ENCODE measurements at places on chromosomes 6 and 20.
A peak's percentile ranks its signal among the peaks of the same experiment; 100 is the strongest.

GRCh38 chr20:45461225-45461624 lies 8.3 kb upstream of the WFDC2 start:
- no peak for DNase-seq

DNA sequence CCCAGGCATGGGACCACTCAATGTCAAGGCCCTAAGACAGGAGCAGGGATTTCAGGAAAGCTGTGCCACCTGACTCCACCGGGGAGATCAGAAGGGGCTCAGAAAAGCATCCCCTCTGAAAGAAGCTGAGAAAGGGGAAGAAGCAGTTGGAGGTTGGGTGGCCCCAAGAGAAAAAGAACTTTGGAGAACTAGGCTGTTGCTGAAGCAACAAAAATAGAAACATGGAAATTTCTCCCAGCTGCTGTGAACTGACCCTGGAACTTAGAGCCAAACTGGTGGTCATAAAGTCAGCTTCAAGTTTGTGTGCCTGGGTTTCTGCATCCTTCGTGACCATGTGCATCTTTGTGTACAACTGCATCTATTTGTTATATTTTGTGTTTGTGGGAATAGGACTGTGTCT lies 534.5 kb downstream of the MAFB start:
- DNase-seq = no peak

GRCh38 chr6:126017668-126018067 lies 31.3 kb downstream of the TRMT11 start:
- DNase-seq = no peak

DNA sequence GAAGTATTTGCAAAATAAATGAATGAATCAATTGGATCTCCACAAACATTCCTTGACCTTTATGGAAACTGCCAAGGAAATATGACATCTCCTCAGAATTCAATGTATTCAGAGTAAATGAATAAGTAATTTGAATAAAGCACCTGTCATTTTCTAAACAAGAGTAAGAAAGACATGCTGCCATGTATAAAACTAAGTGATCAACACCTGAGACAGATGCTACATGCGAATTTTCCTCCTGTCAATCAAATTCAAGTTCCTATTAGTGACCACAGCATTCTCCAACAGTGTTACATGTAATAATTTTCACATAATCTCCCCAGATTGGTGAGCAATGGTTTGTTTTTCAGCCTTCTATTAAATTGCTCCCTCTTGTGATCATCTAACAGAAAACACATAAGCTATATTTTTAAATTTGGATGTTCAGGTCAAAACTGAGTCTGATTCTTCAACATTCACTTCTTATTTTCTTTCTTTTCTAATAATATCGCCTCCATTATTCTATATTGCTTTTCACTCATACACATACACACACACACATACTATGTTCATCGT lies 163.2 kb upstream of the RNF217 start:
- DNase-seq = no peak

DNA sequence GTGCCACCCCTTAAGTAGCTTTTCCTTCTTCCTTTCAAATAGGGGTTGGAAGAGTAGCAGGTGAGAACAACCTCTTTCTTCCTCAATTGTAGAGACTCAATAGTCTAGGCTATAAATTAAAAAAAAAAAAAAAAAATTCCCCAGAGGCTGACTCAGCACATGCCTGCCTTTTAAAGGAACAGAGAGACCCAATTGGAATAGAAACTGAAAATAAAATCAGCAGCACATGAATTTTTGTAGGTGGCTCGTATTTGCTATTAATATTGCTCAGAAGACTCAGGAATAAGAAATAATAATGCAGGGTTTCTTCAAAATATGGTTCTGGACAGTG lies 19.3 kb downstream of the TOP1 start:
- no peak for DNase-seq

- no peak for DNase-seq
Measured at GRCh38 chr6:148342350-148343046, at the start of gene SASH1. SASH1 (plus strand) TSS chr6:148342838; CDS start chr6:148343068, 230 bp downstream.

GRCh38 chr20:45436732-45437485 lies 21.0 kb downstream of the PIGT start:
- DNase-seq = peak; percentile 83

GRCh38 chr6:111922454-111923297 lies 49.4 kb upstream of the FYN start:
- DNase-seq = no peak

DNA sequence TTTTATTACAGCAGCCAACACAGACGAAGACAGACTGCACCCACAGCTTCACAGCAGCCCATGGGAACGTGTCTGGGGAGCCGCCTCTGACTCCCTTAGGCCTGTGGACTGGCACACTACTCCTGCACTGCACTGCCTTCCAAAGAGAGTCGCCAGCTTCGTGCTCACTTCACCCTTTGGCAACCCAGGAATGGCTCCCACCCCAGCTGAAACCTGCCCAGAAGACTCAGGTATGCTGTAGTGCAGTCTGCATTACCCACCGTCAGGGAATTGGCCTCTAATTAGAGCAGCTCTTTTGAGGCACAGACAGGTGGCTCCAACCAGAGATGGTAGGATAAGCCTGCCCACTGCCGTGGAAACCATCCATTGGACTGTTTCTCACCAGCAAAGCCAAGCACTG lies 39.9 kb upstream of the FRMD1 start:
- no peak for DNase-seq

DNA sequence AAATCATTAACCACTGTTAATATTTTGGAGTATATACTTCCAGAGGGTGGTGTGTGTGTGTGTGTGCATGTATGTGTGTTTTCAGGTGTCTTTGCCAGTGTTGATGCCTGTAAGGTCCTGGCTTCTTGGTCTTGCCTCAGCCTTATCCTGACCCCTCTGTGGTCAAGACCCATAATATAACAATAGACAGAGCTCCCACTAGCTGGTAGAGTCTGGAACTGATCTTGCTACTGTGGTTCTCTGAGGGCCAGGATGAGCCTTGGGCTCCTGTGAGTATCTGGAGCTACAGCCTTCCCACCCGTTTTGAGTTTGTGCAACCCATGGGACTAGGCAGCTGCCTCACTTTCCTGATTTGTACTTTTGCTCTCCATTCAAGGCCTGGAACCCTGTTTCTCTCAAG lies 191.0 kb downstream of the IBTK start:
- no peak for DNase-seq

- no peak for DNase-seq
Measured at GRCh38 chr20:9400171-9401025, 114.0 kb upstream of the LAMP5 start.

DNA sequence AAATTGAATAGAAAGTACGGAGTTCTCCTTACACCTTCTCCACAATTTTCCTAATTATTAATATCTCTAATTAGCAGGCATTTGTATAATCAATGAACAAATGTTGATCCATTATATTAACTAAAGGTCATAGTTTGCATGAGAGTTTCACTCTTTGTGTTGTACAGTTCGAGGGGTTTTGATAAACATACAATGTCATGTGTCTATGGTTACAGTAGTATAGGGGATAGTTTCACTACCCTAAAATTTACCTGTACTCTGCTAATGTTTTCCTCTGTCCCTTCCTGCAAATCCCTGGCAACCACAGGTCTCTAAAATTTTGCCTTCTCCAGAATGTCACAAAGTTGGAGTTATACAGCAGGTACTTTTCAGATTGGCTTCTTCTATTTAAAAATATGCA lies 1199.8 kb upstream of the GJE1 start:
- DNase-seq = no peak

- DNase-seq = peak; percentile 54
Measured at GRCh38 chr6:32047855-32048766, 9.9 kb downstream of the CYP21A2 start.

GRCh38 chr6:167401525-167402194 lies 76.8 kb downstream of the TTLL2 start:
- DNase-seq = no peak

- DNase-seq = no peak
Measured at GRCh38 chr20:53011640-53012039, 39.5 kb downstream of the TSHZ2 start.

DNA sequence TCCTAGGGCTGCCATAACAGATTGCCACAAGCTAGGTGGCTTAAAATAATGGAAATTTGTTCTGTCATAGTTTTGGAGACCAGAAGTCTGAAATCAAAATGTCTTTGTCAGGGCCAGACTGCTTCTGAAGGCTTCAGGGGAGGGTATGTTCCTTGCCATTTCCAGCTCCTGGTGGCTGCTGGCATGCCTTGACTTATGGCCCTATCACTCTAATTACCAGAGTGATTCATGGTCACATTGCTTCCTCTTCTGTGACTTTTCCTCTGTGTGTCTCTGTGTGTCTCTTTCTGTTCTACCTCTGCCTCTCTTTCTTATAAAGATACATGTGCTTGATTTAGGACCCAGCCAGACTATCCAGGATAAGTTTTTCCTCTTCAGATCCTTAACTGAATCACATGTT lies 635.2 kb upstream of the IMPG1 start:
- DNase-seq = no peak

DNA sequence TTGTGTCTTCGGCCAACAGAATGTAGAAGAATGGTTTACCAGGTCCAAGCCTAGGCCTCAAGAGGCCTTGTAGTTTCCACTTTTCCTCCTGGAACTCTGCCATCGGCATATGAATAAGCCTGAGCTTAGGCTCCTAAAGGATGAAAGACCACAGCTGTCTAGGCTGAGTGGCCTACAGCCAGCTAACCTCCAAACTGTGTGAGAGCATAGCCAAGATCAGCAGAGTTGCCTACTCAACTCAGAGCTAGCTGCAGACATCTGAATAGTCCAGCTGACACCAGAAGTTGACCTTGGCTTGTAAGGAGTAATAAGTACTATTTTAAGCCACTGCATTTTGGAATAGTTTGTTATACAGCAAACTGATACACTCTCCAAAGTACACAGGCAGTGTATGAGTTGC lies 52.6 kb upstream of the SMIM29 start:
- DNase-seq = no peak

- DNase-seq = no peak
Measured at GRCh38 chr20:31857861-31858759, 12.2 kb downstream of the DUSP15 start.

GRCh38 chr20:47304287-47304686 lies 52.2 kb downstream of the ZMYND8 start:
- DNase-seq = no peak

DNA sequence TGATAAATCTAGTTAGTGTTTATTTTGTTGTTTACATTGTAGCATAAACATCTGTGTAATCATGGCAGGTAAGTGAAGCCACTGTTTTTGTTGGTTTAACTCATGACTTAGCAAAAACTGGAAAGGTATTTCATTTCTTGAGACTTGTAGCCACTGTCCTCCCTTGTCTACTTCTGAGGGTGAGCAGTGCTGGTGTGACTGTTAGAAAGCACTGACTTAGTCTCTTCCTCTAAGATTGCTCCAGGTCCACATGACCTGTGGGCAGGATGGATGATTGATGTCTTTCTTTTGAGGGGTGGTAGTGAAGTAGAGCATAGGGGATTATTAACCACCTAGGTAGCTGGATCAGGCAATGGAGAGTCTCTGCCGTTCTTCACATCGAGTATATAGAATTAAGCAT lies 203.8 kb downstream of the ARID1B start:
- no peak for DNase-seq

DNA sequence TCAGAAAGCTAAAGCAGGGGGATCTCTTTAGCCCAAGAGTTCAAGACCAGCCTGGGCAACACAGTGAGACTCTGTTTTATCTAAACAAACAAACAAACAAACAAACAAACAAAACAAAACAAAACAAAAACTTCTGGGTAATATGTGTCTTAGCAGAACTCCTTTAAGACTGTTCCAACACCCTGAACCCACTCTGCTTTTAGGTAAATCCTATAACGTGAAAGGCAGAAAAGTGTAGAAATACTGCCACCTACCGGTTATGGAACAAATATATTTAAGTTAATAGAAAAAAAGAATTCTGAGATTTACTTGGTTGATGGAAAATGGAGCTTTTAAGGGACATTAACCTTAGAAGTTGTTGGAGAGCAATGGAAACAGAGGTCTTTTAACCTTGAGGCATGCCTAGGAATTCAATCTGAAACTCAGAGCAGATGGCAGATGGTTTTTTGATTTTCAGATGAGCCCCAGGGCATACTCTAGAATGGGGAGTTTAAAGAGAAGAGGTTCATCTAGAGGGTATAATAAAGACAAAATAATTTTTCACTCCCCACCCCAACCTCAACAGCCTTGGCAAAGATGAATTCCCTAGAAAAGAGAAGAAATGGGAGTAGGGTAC lies 38.5 kb downstream of the SOD2 start:
- no peak for DNase-seq

- no peak for DNase-seq
Measured at GRCh38 chr6:63049216-63049615, 162.1 kb upstream of the FKBP1C start.

- DNase-seq = no peak
Measured at GRCh38 chr20:16821211-16822089, 73.3 kb downstream of the OTOR start.

DNA sequence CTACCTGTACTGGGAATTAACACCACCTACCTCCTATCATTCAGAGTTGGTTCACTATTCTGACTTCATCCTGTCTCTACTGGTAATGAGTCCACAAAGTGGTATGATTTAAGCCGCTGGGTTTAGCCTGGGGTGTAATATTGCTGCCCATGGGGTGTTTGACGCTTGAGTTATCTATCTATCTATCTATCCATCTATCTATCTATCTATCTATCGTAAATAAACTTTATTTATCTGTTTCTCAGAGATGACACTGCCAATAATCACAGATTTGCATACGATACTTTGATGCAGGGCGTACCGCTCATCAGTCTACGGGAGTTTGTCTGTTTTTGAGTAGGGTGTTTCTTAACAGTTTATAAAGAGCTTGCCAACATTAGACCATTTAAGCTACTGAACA lies 73.6 kb upstream of the ZNF184 start:
- DNase-seq = no peak

DNA sequence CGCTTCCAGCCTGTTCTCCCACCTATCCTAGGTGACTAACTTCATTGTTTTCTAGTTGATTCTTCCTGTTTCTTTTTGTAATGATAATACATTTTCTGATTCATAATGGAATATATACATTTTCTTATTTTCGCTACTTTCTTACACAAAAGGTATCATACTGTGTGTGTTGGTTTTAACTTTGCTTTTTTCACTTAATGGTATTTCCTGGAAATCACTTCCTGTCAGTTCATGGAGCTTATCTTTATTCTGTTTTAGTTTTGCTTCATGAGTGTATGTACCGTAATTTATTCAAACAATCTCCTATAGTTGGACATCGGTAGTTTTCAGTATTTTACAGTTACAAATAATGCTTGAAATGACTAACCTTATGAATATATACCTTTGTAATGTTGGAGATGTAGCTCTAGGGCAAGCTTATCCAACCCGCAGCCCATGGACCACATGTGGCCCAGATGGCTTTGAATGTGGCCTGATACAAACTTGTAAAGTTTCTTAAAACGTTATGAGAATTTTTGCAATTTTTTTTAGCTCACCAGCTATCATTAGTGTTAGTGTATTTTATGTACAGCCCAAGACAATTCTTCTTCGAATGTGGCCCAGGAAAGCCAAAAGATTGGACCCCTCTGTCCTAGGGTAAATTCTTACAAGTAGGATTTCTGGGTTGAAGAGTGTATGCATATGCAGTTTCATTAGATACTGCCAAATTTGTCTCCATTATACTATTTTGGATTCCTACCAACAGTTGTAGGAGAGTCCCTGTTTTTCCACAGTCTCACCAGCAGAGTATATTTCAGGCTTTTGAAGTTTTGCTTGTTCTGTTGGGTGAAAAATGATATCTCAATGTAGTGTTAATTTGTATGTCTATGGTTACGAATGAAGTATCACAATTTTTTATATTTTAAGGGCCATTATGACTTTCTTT lies 16.7 kb downstream of the TRMT11 start:
- DNase-seq = no peak

- no peak for DNase-seq
Measured at GRCh38 chr6:18503593-18504231, 116.6 kb downstream of the RNF144B start.

- peak; percentile 1 for DNase-seq
Measured at GRCh38 chr20:19074828-19075516, 137.5 kb upstream of the SLC24A3 start.
